ENCODE measurements at places on chromosomes 11 and 22. TPM values are rescaled to one million over a fixed set of nuclear protein-coding genes. Genes with fewer than 3 reads are reported as not detected.

Gene DLG2
- total RNA-seq: 1.3 TPM

Gene CHRM4
- not detected for total RNA-seq

Gene HMBS
- 11.2 TPM for total RNA-seq

Gene RFPL2
- total RNA-seq: not detected

Gene HEPACAM
- under 0.01 TPM for total RNA-seq

Gene UBQLNL
- under 0.01 TPM for total RNA-seq

Gene CDON
- total RNA-seq: 2.3 TPM

Gene PAK1
- total RNA-seq: 68.9 TPM

Gene MRGPRX4
- not detected for total RNA-seq

Data from fibroblast of villous mesenchyme (primary cell).